ENCODE measurements at places on chromosomes 7 and 10.
A peak's percentile ranks its signal among the peaks of the same experiment; 100 is the strongest.

- no peak for DNase-seq
These were observed 232.7 kb upstream of the KIAA1217 start for GRCh38 chr10:23976275-23976674.

GRCh38 chr7:42448901-42449300 lies 211.9 kb upstream of the GLI3 start:
- DNase-seq: no peak

- peak; percentile 14 for DNase-seq
These were observed 735 bp downstream of the JCAD start for GRCh38 chr10:30058570-30059132.

DNA sequence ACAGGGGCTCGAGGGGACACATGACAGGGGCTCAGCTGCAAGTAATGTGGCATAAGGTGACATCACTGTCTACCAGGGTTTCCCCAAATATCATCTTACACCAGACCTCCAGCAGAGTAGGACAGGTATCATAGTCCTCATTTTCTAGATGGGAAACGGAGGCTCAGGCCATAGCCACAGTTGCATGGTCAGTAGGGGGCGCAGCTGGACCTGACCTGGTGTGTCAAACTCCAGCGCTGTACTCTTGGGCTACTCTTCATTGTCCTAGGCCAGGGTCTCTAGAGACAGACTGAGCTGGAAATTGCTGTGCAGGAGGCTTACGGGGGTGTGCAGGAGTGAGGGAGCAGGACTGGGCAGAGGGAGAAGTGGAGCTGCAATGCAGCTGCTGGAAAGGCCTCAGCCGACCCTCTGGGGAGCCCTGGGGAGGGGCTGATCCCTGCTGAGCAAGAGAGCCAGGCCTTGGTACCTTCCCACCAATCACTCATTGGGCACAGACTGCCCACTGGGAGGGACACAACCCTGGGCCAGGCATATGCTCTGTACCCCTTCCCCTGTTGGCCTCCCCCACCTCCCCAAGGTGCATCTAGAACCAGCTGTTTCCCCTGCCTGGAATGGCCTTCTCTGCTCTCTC lies 89.9 kb downstream of the CDH23 start:
- DNase-seq: peak; percentile 24

DNA sequence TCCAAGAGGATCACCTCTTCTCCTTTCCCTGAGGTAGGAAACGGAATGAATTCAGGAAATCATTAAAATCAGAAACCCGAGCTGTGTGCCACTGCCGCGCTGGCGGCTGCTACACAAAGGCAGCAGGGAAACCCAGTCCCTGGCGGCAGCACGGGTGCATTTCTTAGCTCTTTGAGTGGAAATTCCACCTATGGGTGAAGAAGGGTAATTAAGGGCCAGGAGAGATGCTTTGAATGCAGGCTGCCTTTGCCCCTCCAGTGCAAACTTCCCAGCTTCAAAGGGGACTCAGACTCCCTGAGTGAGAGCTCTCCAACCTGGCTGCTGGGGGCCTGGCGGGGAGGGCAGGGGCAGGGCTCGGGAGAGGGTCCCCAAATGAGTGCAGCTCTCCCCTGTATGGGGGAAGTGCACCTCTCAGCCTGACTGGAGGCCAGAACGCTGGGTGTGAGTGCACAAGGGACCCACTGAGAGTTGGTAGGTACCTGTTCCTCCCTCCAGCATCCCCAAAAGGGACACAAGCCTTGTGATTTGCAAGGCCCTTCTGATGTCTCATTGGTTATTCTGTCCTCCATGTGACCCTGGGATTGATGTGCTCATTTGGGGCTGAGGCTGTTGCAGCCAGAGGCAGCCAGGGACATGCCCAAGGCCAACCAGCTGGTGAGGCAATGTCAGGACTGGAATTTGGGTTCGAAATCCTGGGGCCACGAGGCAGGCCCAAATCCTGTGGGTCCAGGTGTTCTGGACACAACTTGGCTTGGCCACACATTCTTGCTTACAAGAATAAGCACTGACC lies 16.3 kb upstream of the ZMIZ1 start:
- DNase-seq: no peak

- no peak for DNase-seq
These were observed 32.7 kb downstream of the DOCK4 start for GRCh38 chr7:112173568-112173905.

DNA sequence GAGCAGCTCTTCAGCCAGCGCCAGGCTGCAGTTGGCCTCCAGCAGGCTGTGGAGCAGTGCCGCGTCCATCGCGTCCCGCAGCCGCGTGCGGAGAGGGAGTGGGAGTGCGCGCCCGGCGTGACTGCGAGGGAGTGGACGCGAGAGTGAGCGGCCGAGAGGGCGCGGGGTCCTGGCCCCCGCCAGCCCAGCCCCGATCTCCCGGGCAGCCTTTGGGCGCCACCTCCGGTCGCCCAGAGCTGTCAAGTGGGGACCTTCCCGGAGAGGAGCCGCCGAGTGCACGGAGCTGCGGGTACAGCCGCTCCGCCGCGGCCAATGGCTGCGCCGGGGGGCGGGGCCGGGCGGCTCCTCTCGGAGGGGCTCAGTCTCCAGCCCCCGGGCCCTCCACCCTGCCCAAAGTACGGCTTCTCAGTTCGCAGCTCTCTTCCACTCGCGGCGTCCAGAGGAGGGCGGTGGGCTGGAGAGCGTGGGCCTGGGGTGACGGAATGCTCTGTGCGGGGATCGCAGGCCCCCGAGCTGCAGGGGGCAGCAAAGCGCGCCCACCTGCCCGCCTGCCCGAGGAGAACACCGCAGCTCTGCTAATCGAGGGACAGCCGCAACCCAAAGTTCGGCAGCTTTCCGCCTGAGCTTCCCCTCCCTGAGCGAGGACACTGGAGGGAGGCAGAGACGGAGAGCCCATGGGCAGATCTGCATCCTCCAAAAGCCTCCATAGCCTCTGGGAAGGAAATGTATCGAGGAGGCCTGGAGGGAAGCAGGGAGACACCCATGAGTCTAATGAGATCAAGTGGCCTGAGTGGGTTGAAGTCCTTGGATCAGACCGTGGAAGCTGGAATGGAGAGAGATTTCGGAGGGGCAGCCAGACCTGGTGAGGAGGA lies at the start of gene CRHR2:
TSS of gene CRHR2 (minus strand) at position 245 of the 872 bp plus-strand sequence. CDS start at position 69, 176 bp downstream.
- peak; percentile 40 for DNase-seq

- no peak for DNase-seq
These were observed 180.0 kb downstream of the TNS3 start for GRCh38 chr7:47401611-47402570.

DNA sequence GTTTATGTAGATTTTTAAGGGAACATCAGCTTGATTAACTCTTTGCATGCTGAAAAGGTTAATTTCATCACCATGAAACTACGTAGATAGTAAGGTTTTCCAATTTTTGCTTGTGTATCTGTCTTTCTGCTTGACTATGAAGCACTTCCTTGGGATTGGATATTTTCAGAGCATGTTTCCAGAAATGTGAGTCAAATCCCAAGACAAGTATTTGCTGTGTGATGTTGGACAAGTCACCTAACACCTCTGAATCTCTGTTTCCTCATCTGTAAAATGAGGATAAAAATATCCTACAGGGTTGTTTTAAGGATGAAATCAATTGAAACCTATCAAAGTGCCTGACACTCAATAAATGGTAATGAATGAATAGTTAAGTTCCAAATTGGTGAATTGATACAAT lies 42.4 kb downstream of the ANK3 start:
- DNase-seq: no peak

DNA sequence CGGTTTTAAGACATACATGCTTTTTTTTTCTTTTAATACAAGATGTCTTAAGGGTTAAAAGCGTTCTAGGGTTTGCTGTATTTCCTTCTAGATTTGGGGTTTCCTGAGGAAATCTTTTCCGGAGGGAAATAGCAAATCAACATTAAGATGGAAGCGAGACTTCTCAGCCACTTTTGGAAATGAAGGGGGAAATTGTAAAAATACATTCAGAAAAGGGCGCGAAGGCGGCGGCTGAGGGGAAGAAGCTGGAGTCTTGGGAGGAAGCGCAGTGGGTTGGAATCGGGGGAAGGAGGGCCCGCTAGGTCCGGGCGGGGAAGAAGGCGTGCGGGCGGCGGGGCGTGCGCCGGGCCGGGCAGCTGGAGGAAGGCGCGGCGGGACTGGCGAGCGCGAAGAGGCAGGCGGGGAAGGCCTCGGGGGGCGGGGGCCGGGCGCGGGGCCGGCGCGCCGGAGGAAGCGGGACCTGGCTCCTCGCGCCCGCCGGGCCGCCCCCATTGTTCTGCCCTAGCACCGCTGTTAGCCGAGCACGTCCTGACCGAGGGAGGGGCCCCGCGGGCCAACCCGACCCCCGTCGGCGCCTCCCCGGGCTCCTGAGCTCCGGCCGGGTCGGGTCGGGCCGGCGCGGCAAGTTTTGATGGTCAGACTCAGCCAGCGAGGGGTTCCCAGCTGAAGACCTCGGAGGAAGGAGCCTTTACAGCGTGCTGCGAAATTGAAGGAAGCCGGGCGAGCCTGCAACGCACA lies 1.5 kb upstream of the SKIDA1 start:
- DNase-seq: peak; percentile 69

GRCh38 chr7:158816271-158816670 lies 13.0 kb downstream of the ESYT2 start:
- DNase-seq: no peak

DNA sequence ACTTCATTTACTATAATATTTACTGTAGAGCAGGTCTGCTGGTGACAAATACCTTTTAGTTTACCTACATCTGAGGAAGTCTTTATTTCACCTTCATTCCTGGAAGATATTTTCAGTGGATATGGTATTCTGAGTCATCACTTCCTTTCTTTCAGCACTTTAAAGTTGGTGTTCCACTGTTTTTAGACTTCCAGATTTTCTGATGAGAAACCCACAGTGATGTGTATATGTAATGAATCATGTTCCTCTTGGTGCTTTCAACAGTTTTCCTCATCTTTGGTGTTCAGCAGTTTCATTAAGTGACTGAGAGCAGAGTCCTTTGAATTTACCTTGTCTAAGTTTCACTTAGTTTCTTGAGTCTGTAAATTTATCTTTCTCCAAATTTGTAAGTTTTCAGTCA lies 36.4 kb downstream of the COPG2 start:
- DNase-seq: no peak

GRCh38 chr10:118563373-118563890 lies 32.0 kb downstream of the PRLHR start:
- DNase-seq: no peak

DNA sequence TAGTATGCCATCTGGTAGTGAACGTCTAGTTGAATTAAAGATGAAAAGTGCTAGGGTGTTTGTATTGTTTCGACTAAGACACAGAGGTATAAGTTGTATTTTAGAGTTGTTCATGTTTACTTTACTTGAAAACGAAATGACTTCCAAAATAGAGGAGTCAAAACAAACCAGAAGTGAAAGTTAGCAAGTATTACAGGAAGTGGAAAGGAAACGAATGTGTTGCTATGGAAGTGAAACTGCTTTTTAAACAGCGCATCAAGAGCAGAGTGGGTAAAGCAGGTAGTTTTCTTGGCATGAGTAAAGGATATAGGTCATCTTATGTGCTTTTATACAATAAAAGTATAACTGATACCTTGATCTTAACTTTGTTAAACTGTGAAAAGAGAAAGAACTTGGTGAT lies 20.0 kb upstream of the GALNTL5 start:
- peak; percentile 82 for DNase-seq

- no peak for DNase-seq
These were observed 1199.1 kb upstream of the SORCS1 start for GRCh38 chr10:108363576-108363975.

DNA sequence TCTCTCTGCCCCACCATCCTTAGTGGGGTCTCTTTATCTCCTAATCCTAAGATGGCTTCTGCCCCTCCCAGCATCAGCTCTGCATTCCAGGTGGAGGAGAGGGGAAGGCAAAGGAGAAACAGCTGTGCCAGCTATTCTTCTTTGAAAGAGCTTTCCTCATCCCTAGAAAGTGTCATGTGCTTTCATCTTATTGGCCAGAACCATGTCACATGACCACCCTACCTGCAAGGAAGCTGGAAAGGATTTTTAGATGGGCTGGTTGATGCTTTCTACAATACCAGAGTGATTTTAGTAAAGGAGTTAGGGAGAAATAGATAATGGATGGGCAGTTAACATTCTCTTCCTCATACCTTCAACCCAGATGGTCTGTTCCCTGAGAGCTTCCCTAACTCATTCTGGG lies 141.1 kb downstream of the INSYN2A start:
- DNase-seq: no peak

- DNase-seq: peak; percentile 55
These were observed 651 bp downstream of the MYO3A start for GRCh38 chr10:25934621-25935139.

DNA sequence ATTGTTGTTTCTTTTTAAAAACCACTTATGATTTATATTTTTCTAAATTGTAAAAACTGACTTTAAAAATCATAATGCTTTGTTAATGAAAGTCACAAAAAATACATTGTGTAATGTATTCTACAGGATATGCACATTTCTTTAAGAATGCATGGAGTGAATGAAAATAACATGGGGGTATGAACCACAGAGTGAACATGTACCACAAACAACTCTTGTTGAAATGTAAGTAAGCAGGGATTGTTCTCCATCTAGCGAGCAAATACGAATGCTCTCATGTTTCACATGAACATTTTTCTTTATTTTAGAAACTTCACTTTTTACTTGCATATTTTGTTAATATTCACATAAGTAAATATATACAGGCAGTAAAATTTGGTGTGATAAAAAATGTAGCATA lies 35.6 kb upstream of the LAMB4 start:
- DNase-seq: no peak

- DNase-seq: no peak
These were observed 348.7 kb upstream of the SEMA3C start for GRCh38 chr7:81267508-81267907.

DNA sequence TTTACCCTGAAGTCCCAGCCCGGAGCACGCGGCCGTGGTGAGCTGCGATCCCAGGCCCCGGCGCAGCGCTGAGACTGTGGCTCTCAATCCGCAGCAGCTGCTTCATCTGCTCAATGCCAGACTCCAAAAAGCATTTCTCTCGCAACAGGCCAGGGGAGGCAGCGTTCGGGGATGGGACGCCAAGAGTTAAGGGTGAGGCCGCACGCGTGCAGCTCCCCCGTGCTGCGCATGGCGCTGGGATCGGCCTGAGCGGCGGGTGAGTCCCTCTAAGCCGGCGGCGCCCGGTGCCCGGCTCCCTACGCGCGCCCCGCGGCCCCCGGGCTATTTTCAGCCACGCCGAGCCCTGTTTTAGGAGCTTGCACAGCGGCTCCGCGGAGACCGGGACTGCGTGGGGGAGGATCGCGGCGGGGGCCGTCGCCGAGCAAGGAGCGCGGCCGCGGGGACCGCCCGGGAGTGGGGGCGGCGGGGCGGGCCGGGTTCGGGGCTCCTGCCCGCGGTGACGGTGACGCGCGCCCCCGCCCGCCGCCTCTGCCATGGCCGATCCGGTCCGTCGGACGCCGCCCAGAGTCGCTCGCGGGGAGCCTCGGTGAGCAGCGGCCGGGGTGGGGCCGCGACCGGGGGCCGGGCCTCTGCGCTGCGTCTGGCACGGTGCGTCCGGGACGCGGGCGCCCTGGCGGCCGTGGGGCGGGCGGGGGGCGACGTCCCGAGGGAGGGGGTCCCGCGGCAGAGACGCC lies 29.4 kb upstream of the JAKMIP3 start:
- no peak for DNase-seq

All from B cell (primary cell).